Mononuclear cell (primary cell): ENCODE measurements at places on chromosomes 2 and 18. TPM values are rescaled to one million over a fixed set of nuclear protein-coding genes. Genes with fewer than 3 reads are reported as not detected.

The SCN7A gene
- total RNA-seq: under 0.01 TPM

The REG3G gene
- total RNA-seq: not detected

The FBXO15 gene
- 0.63 TPM for total RNA-seq

The PFN4 gene
- total RNA-seq: not detected

The NR4A2 gene
- total RNA-seq: 83.3 TPM

The SULT1C4 gene
- 0.21 TPM for total RNA-seq

The LINC00305 gene
- total RNA-seq: not detected

The APCDD1 gene
- total RNA-seq: under 0.01 TPM

The PDCD1 gene
- total RNA-seq: 2.0 TPM

The DSG2 gene
- total RNA-seq: 0.21 TPM

The OTOS gene
- not detected for total RNA-seq

The LRRC30 gene
- not detected for total RNA-seq

The RBM44 gene
- 3.5 TPM for total RNA-seq

The NEU2 gene
- total RNA-seq: not detected

The MC4R gene
- total RNA-seq: not detected

The CRACDL gene
- 1.6 TPM for total RNA-seq

The HMSD gene
- total RNA-seq: not detected

The SUMO1 gene
- 100 TPM for total RNA-seq

The CNDP1 gene
- total RNA-seq: not detected

The ANKRD62 gene
- not detected for total RNA-seq

The CCDC195 gene
- not detected for total RNA-seq

The MALL gene
- total RNA-seq: 0.21 TPM

The PCGF1 gene
- total RNA-seq: 12.1 TPM

The HNRNPLL gene
- total RNA-seq: 34.8 TPM

The GALNT3 gene
- total RNA-seq: 20.4 TPM

The SLC23A3 gene
- total RNA-seq: 0.31 TPM

The INPP1 gene
- total RNA-seq: 2.2 TPM

The SPATA3 gene
- total RNA-seq: not detected

The CYP27C1 gene
- not detected for total RNA-seq

The ABCG8 gene
- total RNA-seq: not detected

The ATP6V1B1 gene
- not detected for total RNA-seq

The PMAIP1 gene
- total RNA-seq: 95.0 TPM

The ECEL1 gene
- total RNA-seq: not detected

The KCNIP3 gene
- total RNA-seq: not detected

The CCDC74A gene
- total RNA-seq: 0.84 TPM

The SLC19A3 gene
- total RNA-seq: not detected

The ANKRD30B gene
- total RNA-seq: not detected

The RAX gene
- not detected for total RNA-seq

The MAPK4 gene
- total RNA-seq: not detected

The TUBA3E gene
- not detected for total RNA-seq

The TSPYL6 gene
- not detected for total RNA-seq

The KCNJ13 gene
- total RNA-seq: not detected

The FZD7 gene
- 0.63 TPM for total RNA-seq

The FRZB gene
- total RNA-seq: under 0.01 TPM

The HOXD3 gene
- not detected for total RNA-seq

The LRATD1 gene
- under 0.01 TPM for total RNA-seq

The LRP2 gene
- not detected for total RNA-seq

The MAB21L4 gene
- total RNA-seq: not detected

The AGXT gene
- not detected for total RNA-seq

The TMEM37 gene
- total RNA-seq: not detected

The HOXD11 gene
- not detected for total RNA-seq
